ENCODE measurements at places on chromosomes 3 and 15. TPM values are rescaled to one million over a fixed set of nuclear protein-coding genes. Genes with fewer than 3 reads are reported as not detected.

Gene LYSMD2
- 7.1 TPM for total RNA-seq

Gene ABI3BP
- total RNA-seq: 34.6 TPM

Gene FETUB
- total RNA-seq: 0.22 TPM

Gene THOC7
- 61.9 TPM for total RNA-seq

DNA sequence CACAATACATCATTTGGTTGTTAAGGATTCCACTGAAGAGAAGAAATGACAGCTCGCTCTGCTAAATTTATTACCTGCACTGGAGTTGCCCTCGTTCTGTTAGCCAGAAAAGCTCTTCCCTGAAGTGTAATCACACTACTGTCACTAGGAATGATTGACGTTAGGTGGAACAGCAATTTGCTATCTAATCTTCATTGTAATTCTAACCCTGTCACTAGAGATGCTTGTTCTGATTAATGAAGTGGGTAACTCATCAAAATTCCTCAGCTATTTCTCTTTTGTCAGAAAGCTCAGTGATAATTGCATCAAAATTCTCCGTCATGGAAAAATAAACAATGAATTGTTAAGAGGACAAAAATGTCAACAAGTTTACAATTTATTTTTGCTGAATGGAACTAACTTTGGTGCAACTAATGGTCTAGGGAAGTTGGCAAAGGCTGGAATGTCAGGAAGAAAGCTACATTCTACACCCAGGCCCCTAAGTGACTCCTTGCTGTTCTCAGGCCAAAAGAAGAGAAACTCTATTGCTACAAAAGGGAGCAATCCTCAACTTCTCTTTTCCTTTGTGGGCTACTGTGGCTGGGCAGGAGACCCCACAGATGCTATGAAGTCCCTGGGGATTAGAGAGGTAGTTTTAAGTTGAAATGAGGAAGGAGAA is 34.1 kb downstream of the CCDC191 start:
- no peaks in the 10 kb centered on the region for H3K4me1 ChIP-seq
- no peaks in the 10 kb centered on the region for H3K36me3 ChIP-seq
- no peaks in the 10 kb centered on the region for H3K27me3 ChIP-seq
- no peak overlapping the region for H3K4me3 ChIP-seq
- no peak for DNase-seq

DNA sequence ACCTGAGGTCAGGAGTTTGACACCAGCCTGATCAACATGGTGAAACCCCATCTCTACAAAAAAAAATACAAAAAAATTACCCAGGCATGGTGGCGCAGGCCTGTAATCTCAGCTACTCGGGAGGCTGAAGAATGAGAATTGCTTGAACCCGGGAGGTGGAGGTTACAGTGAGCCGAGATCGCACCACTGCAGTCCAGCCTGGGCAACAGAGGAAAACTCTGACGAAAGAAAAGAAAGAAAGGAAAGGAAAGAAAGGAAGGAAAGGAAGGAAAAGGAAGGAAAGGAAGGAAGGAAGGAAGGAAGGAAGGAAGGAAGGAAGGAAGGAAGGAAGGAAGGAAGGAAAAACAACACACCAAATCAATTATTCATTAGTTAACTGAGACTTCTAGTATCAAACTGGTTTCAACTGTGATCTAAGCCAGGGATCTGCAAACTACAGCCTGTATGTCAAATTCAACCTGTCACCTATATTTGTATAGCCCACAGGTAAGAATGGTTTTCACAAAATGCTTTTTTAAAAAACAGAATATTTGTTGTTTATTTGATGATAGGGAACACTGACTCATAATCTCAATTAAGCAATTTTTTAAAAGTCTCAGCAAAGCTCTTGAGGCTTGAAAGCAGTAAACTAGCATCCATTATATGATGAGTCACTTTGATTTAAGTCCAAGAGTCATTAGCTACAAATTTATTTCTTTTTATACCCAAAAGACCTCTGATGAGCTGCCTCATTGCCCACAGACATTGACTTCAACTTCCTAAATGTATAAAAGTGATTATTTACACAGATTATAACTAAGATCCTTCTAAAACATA is 127.6 kb downstream of the TBL1XR1 start:
- no peaks in the 10 kb centered on the region for H3K27me3 ChIP-seq
- no peak overlapping the region for H3K4me3 ChIP-seq
- H3K4me1 ChIP-seq: no peaks in the 10 kb centered on the region
- H3K36me3 ChIP-seq: no peaks in the 10 kb centered on the region
- no peak overlapping the region for H3K27ac ChIP-seq

DNA sequence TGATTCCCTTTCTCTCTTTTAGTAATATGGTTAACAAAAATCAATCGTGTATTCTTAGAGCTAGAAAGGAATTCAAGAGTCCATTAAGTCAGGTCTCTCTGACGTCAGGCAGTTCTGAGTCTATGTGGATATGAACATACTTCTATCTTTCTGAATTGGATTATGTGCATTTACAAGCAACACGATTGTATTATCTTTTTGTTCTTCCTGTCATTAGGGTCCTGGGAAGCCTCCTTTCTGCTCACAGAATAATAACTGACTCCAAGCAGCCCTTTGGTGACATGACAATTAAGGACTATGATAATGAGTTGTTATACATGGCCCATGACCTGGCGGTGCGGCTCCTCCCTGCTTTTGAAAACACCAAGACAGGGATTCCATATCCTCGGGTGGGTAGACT is 14.0 kb downstream of the EDEM1 start:
- H3K27me3 ChIP-seq: no peaks in the 10 kb centered on the region
- no peak overlapping the region for H3K4me3 ChIP-seq
- H3K36me3 ChIP-seq: peaks cover 16% of the 10 kb centered on the region
- no peak overlapping the region for H3K27ac ChIP-seq
- no peak for DNase-seq

DNA sequence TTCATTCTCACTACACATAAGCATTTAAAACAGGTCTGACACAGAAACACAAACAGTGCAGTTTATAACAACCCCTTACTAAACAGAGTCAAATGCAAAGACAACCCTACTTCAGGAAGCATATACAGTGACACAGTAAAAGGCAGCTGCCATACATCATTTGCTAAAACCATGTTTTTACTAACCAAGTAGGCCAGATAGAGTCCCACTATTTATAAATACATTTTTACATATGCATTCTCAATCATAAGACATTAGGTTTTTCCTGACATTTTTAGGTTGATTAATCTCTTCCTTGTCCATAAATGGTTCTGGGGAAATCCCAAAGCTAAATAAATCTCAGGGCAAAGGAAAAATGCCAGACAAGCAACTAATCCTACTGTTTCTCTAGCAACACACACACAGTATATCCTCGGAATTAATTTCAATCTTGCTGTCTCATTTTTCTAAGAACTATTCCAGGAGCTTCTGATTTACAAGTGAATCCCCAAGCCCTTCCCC is 39.0 kb downstream of the CHAC1 start:
- no peaks in the 10 kb centered on the region for H3K4me1 ChIP-seq
- no peaks in the 10 kb centered on the region for H3K27me3 ChIP-seq

GRCh38 chr15:72312605-72313447 is 7.1 kb downstream of the CELF6 start:
- no peaks in the 10 kb centered on the region for H3K27me3 ChIP-seq
- no peaks in the 10 kb centered on the region for H3K36me3 ChIP-seq
- H3K4me1 ChIP-seq: no peaks in the 10 kb centered on the region
- no peak overlapping the region for H3K27ac ChIP-seq

DNA sequence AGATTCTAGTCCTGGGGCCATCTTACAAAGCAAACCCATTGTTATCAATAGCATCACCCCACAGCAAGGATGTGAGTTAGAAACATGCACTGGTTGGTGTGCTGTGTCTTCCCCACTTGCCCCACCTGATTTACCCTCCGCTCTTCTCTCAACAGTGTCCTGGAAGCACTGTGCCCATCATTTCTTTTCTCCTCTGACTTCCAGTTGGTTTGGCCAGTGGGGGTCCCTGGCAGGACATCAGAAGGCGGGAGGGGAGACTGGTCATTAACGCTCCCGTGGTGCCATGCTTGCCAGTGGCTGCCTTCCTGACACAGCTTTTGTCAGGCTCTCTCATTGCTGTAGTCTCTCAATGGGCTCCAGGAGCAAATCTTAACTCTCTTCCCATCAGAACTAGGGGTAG is 11.5 kb upstream of the BUB1B start:
- DNase-seq: no peak
- no peaks in the 10 kb centered on the region for H3K4me1 ChIP-seq
- H3K27me3 ChIP-seq: no peaks in the 10 kb centered on the region
- no peak overlapping the region for H3K27ac ChIP-seq

DNA sequence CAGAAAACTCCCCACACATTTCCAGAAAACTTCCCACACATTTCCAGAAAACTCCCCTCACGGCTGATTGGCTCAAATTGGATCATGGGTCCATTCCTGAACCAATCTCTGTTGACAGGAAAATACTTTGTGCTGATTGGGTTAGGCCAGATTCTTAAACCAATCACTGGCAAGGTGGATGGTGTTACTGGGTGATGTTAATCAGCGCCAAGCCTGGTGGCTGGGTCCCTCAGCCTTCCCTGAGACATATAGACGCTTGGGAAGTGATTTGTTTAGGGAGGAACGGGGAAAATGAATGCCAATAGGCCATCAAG is 199.4 kb upstream of the UBE2E2 start:
- no peak overlapping the region for H3K27ac ChIP-seq
- no peaks in the 10 kb centered on the region for H3K36me3 ChIP-seq
- H3K27me3 ChIP-seq: no peaks in the 10 kb centered on the region
- H3K4me1 ChIP-seq: peaks cover 4% of the 10 kb centered on the region
- H3K4me3 ChIP-seq: no peak overlapping the region
- no peak for DNase-seq

DNA sequence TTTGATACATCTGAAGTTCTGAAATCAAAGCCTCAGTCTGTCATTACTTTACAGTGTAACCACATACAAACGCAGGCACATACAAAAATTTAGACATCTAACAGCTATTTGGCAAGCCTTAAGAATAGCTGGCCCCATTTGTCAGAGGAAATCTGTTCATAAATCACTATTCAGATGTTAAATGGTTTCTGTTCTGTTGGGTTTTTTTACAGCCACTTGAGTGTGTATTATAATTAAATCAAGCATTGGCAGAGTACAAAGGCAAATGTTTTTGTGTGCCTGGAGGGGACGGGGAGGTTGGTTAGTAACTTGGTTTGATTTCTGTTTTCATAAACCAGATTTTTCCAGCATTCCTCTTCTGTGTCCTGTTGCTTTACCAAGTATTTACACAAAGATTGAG is 24.1 kb downstream of the PIGB start:
- no peaks in the 10 kb centered on the region for H3K27me3 ChIP-seq
- no peak overlapping the region for H3K27ac ChIP-seq
- no peak overlapping the region for H3K4me3 ChIP-seq
- H3K4me1 ChIP-seq: no peaks in the 10 kb centered on the region
- no peak for DNase-seq
- H3K36me3 ChIP-seq: no peaks in the 10 kb centered on the region

GRCh38 chr15:70475407-70475781 is 288.0 kb downstream of the UACA start:
- H3K4me3 ChIP-seq: no peak overlapping the region
- no peaks in the 10 kb centered on the region for H3K36me3 ChIP-seq
- no peak overlapping the region for H3K27ac ChIP-seq

DNA sequence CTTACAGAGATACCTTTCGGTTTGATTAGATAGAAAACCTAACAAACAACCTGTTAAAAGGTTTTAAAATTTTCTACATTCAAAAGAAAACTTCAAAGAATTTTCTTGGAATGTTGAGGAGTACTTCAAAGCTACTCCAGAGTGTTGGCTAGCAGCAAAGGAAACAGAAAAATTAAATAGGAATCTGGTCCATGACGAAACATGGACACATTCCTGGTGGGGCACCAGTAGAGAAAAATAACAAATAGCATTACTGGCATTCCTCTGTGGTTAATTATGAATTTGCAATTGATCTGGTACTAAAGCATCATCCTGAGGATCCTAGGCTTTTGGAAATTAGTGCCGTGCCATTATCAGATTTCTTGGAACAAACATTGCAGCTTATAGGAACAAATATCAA is 59.5 kb upstream of the DPPA4 start:
- H3K4me1 ChIP-seq: no peaks in the 10 kb centered on the region
- no peaks in the 10 kb centered on the region for H3K27me3 ChIP-seq
- H3K36me3 ChIP-seq: no peaks in the 10 kb centered on the region
- no peak for DNase-seq
- no peak overlapping the region for H3K4me3 ChIP-seq
